ENCODE measurements at places on chromosomes 13 and 19. TPM values are rescaled to one million over a fixed set of nuclear protein-coding genes. Genes with fewer than 3 reads are reported as not detected.

Gene CCDC159
- 22.3 TPM for polyA plus RNA-seq

Gene LGALS4
- not detected for polyA plus RNA-seq

Gene NAA16
- polyA plus RNA-seq: 15.3 TPM

Gene ACER1
- polyA plus RNA-seq: 0.57 TPM

Gene ZNF865
- polyA plus RNA-seq: 0.10 TPM

Gene GPR12
- polyA plus RNA-seq: not detected

Gene ZNF677
- polyA plus RNA-seq: 24.9 TPM

Gene SLC35E1
- 28.2 TPM for polyA plus RNA-seq

Gene RRAS
- polyA plus RNA-seq: 20.5 TPM

Gene KLK13
- polyA plus RNA-seq: not detected

Gene ZNF440
- polyA plus RNA-seq: 2.4 TPM

Gene GDF15
- polyA plus RNA-seq: not detected

Gene KLK15
- not detected for polyA plus RNA-seq

Gene FKRP
- 2.7 TPM for polyA plus RNA-seq

All from CD4-positive, CD25-positive, alpha-beta regulatory T cell (primary cell).